ENCODE measurements at places on chromosomes 1 and 21. TPM values are rescaled to one million over a fixed set of nuclear protein-coding genes. Genes with fewer than 3 reads are reported as not detected.

DNA sequence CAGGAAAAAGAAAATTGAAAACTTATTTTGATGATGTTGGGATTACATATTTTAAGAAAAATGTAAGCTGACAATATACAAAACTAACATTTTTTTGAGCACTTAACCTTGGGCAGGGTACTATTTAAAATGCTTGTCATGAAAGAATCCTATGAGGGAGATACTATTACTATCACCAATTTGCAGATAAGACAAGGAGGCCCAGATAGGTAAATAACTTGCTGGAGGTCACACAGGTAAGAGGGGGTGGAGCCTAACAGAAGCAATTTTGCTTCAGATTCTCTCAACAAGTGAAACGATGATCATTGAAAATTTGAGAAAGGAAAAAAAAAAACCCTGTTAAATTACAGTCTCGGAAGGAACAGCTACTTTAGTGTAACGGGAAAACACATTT is 1.2 kb downstream of the GART start:
- no peak for DNase-seq

The CYP4X1 gene
- 7.4 TPM for polyA plus RNA-seq

The KCNA2 gene
- 0.53 TPM for polyA plus RNA-seq

GRCh38 chr1:179889589-179889988 is 7.5 kb downstream of the TOR1AIP1 start:
- no peak for DNase-seq

GRCh38 chr1:234089396-234089795 is 184.9 kb downstream of the SLC35F3 start:
- no peak for DNase-seq
